ENCODE measurements at places on chromosomes 13 and 19.

- peak; percentile 81 for DNase-seq
Measured at GRCh38 chr19:55418185-55418584, 10.6 kb upstream of the UBE2S start.

- DNase-seq: no peak
Measured at GRCh38 chr19:52094526-52095130, 937 bp downstream of the ZNF841 start.

GRCh38 chr13:35841060-35841521, 290.1 kb downstream of the DCLK1 start:
- no peak for DNase-seq

GRCh38 chr19:42466521-42467182, 23.9 kb upstream of the CXCL17 start:
- DNase-seq: no peak

DNA sequence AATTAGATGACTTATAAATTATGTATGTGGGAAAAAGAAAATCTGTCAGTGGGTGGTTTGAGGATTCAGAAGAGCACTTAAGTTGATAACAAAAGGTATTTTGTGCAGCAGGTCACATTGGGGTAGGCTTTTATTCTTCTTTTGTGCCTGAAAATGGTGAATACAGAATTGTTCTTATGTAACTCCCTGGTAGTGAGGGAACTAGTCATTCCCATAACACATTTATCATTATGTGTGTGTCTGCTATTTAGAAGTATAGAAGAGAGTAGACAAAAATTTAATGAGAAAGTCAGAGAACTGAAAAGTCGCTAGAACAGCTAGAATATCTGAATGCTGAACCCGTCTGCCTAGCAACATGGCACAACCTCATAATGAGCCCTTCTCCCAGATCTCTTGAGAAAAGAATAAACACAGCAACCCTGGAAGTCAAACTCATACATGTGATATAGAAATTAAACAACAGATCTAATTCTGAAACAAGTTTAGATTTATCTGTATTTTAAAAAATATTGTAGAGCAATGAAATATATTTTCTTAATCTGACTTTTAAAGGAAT, 111.8 kb upstream of the EDNRB start:
- DNase-seq: peak; percentile 13

DNA sequence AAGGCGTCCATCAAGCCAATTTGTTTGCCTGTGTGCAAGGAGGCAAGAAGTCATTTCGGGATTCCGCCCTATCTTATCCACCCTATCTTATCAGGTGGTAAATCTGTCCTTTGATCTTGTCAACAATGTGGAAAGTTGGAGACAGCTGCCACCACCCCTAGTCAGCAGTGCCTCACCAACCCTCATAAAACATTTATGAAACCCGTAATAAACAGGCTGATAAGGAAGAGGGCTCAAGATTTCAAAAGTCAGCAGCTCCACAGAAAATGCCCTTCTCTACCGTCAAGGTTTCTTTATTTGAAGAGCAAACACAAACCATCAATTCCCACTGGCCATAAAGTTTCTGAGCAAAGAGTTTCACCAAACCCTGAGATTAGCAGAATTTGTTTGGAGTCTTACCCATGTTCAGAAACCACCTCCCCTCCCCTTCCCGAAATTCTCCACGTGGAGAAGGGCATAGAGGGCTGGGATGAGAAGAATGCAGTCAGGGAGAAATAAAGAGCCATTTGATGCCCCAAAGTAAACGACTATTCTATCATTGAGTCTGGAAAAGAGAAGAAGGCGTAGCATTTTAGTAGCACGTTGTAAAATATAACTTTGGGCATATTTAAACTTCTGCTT, 196.0 kb upstream of the GPR12 start:
- DNase-seq: no peak

DNA sequence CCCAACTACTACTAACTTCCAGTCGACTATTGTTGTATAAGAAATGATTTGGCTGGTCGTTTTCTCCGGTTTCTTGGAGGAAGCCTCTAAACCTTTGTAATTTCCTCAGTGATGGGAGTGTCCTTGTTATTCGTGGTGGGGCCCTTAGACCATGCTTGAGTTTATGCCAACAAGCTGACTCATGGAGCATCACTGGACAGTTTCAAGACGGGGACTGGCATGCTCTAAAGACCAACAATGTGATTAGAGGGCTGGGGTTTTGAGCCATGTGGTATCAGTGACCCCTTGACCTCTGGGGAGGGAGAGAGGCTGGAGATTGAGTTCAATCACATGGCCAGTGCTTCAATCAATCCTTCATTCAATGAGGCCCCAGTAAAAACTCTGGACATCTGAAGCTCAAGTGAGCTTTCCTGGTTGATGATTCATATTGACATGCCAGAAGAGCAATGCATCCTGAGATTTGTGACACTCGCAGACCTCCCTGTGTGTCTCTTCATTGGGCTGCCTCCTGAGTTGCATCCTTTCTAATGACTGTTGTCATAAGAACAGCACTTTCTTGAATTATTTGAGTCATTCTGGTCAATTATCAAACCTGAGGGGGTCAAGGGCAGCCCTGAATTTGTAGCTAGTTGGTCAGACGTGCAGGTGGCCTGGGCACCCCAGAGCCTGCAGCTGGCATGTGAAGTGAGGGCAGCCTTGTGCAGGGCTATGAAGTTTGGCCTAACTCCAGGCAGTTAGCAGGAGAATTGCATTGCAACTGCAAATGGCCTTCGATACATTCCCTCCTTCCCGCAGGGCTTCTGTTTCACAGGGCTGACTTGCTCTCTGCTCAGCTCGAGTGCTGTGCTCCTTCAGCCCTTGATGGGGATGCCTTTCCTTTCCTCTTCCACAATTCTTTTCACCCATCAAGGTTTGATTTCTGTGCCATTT, 246.5 kb downstream of the FGF9 start:
- no peak for DNase-seq

GRCh38 chr19:11090997-11091702, 1.9 kb downstream of the LDLR start:
- no peak for DNase-seq

GRCh38 chr19:38251564-38252051, 4.6 kb downstream of the PPP1R14A start:
- DNase-seq: no peak

- DNase-seq: peak; percentile 49
Measured at GRCh38 chr13:110648848-110649421, 33.6 kb downstream of the NAXD start.

DNA sequence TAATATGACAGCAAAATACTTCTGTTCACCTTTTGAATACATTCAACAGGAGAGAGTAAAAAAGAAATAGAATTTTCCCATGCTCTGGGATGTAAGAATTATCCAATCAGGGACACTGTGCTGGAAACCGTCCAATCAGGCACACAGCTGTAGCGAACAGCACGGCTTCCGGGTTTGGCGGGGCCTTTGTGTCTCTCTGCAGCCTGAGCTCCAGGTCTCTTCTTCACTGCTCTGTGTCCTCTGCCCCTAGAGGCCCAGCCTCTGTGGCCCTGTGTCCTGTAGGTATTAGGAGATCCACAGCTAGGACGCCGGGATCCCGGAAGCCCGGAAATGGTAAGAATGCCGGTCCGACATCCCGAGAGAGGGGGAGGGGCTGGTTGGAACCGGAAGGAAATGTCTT, 92.7 kb downstream of the ZNF737 start:
- no peak for DNase-seq

GRCh38 chr13:51995677-51996551, 15.3 kb downstream of the ATP7B start:
- DNase-seq: peak; percentile 28

DNA sequence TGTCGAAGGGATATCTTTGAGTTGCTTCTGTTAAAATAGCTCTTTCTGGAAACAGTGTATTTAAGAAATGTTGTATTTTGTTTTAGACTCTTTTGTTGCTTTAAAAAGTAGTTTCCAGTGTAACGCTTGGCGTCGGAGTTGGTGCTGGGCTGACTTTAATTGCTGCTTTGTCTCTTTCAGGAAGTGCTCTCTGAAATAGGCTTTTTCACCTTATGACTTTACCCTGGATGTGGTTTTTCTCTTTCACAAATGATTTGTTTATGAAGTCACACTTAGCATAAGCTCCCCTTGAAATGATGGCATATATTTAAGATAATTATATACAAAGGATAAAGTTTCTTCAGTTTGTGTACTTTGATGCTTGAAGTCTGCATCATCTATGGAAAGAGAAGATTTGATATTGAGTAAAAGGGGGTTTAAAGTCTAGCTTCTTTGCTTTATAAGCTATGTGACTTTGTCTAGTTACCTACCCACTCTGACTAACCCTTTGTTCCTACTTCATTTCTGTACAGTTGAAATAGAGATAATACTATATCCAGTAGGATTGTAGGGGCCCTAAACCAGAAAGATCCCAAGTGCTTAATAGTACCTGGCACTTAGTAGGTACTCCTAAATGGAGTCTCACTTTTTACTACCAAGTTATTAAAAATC, at the start of gene GPR18:
Gene GPR18, minus strand, starts transcription at position 170 of the 651 bp plus-strand sequence. CDS start 2,507 bp downstream, outside the sequence.
- DNase-seq: no peak

DNA sequence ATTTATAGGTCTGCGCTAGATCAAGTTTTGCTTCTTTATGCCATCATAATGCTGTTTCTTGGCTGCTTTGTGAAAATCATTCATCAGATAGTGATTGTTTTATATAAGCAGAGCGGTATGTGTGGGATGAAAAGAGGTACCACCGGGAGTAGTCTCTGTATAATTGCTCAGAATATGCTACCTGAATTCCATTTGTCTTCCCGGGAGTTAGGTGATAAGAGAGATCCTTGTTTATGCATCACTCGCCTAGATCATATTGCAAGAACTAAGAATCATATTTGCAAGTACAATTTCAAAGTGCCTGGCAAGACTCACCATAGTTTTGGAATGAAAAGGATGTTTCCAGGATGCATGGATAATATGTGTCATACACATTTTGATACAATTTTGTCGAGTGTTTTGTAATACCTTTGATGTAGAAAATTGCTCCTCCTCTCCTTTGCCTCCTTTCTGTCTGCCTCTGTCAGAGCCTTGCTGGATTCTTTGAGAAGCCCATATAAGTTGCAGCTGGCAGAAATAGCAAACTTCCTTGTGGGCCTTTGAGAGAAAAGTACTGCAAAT, 1306.0 kb upstream of the SLC10A2 start:
- no peak for DNase-seq
